Tongue (tissue), 3 donors: ENCODE measurements at places on chromosomes 5 and 9. TPM values are rescaled to one million over a fixed set of nuclear protein-coding genes. Genes with fewer than 3 reads are reported as not detected.

Gene SHROOM1
- 2.9 TPM for total RNA-seq

Gene CDC20B
- not detected for total RNA-seq

Gene OBP2B
- not detected for total RNA-seq

Gene PHF24
- total RNA-seq, result 0.31 TPM

Gene ADGRD2
- total RNA-seq, result not detected

Gene CYFIP2
- total RNA-seq, result 5.4 TPM

Gene GRXCR2
- not detected for total RNA-seq

Gene HRCT1
- total RNA-seq, result not detected

Gene STKLD1
- total RNA-seq, result 0.41 TPM

Gene THBS4
- total RNA-seq, result 789 TPM

Gene TAF11L5
- not detected for total RNA-seq

- no peak for DNase-seq
Measured at GRCh38 chr5:180652771-180653170, 3.4 kb upstream of the FLT4 start.

- peak; percentile 81 for DNase-seq
Measured at GRCh38 chr9:5450359-5451091, at the start of gene CD274. CD274 (plus strand) TSS chr9:5450542; CDS start chr9:5456114, 5,572 bp downstream.

DNA sequence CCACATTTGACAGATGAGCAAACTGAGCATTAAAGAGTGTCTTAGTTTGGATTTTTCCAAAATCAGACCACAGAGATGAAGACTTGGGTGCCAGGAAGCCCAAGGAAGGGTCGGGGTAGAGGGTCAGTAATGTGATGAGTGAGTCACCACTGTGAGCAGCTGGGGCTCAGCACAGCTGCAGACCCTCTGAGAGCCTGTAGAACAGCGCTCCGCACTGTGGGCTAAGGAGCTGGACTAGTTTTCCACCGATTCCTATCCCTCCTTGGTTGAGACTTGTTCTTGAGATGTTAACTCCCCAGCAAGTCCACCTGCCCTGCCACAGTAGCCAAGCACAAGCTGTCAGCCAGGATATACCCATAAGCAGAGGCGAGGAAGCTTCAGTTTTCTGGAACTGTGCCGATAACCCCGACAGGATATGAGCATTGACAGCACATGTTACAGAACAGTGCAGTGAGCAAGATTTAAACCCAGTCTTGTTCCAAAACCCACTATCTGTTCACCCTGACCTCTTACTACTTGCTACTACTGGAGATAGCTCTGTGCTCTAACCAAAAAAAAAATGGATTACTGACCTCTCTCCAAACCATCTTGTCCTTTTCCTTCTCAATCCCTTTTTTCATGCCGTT is 31.8 kb downstream of the EGFLAM start:
- no peak for DNase-seq

GRCh38 chr9:13491493-13492424 is 212.3 kb upstream of the MPDZ start:
- no peak for DNase-seq

DNA sequence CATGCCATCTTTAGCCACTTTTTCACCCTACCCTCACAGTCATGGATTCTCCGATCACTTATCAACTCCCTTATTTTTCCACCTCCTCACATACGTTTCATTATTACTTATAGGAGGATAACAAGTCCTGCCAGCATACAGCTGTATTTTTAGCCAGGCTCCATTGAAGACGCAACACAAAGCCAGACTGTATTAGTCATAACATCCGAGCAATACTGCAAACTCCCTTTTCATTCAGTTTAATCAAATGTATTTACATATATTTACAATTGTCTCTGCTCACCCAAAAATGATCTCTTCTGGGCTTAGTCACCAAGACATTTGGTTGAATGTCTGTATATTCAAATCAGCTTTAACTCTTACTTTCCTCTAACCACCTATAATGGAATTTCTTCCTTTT is 126.4 kb upstream of the PRLR start:
- DNase-seq, result no peak

GRCh38 chr5:16147179-16147900 is 32.3 kb downstream of the MARCHF11 start:
- no peak for DNase-seq

DNA sequence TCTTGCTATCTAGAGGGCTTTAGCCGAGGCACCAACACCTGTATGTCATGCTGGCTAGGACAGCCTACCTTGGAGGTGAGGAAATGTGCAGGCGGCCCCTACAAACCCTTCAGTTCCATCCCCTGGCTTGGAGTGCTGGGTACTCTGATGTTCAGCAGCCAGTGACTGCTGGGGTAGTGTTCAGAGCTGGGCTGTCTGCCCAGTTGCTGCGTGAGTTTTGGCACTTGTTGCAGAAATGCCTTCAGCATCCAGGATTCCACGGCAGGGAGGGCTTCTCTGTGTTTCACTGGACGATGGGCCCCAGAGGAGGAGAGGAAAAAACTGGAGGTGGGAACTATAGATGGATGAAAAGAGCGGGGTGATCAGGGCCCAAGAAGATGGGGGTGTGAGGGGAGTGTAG is 10.4 kb downstream of the SWI5 start:
- DNase-seq, result peak; percentile 82

GRCh38 chr5:174348311-174348981 is 302.9 kb downstream of the NSG2 start:
- peak; percentile 70 for DNase-seq

GRCh38 chr9:115671963-115672305 is 481.7 kb upstream of the PAPPA start:
- DNase-seq, result no peak

- no peak for DNase-seq
Measured at GRCh38 chr9:134966270-134966669, 48.6 kb upstream of the FCN1 start.

GRCh38 chr9:2229109-2229721 is 214.1 kb downstream of the SMARCA2 start:
- DNase-seq, result peak; percentile 58

GRCh38 chr5:61052882-61053281 is 107.9 kb downstream of the NDUFAF2 start:
- no peak for DNase-seq

GRCh38 chr5:82142217-82142841 is 135.8 kb downstream of the RPS23 start:
- DNase-seq, result no peak

DNA sequence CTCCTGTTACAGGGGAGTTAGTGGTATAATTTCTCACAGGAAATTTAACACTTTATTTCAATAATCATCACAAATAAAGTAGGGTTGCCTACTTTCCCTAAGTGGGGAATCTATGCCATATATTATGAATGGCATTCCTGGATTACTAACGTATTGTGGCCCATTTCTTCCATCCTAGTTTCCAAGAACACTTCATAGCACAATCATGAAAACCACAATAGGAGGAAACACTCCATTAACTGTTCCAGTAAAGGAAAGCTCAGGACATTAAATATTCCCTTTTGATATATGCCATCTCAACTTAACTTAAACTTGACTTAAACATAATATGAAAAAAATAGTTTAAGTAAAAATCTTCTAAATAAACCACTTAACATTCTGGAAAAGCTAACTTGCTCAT is 2.1 kb downstream of the CPLANE1 start:
- no peak for DNase-seq

DNA sequence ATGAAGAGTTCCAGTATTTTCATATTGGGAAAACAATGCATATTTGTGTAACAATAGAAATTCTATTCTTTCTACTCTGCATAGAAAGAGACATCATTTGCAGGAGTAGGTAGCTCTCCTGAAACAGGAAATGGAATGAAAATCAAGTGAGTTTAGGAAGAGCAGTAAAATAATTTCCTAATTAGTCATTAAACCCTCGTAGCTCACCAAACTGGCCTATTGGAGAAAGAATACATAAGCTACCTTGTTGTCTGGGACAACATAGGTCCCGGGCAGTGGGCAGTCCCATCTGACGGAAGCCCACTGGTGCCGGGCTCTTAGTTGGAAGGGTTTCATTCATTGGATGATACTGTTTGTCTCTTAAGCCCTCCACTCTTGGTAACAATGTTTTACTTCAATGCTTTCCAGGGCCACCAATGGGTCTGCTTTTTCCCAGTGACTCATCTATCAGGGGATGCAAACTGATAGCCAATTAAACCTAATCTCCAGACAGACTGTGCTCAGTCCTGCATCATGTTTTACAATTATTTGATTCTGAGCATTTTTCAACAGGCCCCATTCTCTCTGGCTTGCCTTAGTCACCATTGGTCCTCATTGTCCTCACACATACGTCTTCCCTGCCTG is 46.5 kb downstream of the GNA14 start:
- DNase-seq, result no peak

DNA sequence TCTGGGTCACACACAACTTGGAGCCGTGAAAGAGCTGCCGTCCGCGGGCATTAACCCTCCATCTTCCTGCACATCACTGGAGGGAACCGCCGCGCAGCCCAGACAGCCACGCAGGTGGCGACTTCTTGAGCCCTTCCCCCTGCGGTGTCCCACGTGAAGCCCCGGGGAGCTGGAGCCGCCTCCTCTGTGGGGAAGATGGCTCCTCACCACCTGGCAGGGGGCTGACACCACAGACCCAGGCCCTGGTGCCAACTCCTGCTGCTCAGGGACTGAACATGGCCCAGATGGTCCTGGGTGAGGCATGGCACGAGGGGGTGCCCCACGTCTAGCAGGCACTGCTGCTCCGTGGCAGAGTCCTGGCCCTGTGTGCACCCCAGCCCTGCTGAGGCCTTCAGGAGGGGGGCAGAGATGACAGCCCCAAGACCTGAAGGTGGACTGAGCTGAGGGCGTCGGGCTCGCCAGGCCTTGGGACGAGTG is 38.9 kb downstream of the NDUFS6 start:
- DNase-seq, result no peak

DNA sequence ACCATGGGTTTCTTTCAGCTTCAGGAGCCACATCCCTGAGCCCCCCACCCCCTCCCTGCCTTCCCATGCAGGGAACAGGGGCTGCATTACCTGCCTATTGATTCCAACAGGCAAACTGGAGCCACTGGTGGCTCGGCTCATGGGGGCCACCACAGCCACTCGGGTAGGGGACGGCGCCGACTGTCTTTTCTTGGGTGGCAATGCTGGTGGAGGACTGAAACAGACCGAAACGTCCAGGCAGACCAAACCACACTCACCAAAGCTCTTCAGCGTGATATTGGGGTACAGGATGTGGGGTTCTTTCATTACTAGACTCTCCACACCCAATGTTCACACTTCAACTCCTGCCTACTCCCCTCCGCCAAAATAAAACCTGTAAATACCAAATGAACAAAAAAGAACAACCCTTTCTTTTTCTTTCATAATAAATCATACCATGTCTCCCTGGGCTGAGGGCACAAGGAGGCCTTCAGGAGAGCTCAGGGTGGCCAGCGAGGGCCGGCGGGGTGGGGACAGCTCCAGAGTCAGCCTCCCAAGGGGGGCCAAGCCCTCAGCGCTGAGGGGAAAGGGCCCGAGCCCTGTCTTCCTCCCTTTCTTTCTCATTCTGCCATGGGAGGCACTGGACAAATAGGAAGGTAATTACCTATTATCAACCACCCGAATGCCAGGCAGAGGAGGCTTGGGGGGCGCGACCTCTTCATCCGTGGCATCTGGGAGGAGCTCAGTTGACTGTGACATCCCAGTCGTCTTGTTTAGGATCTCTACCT is 83.3 kb downstream of the PRRT1B start:
- DNase-seq, result no peak

- DNase-seq, result peak; percentile 96
Measured at GRCh38 chr5:59768152-59769040, 125.1 kb downstream of the PDE4D start.

DNA sequence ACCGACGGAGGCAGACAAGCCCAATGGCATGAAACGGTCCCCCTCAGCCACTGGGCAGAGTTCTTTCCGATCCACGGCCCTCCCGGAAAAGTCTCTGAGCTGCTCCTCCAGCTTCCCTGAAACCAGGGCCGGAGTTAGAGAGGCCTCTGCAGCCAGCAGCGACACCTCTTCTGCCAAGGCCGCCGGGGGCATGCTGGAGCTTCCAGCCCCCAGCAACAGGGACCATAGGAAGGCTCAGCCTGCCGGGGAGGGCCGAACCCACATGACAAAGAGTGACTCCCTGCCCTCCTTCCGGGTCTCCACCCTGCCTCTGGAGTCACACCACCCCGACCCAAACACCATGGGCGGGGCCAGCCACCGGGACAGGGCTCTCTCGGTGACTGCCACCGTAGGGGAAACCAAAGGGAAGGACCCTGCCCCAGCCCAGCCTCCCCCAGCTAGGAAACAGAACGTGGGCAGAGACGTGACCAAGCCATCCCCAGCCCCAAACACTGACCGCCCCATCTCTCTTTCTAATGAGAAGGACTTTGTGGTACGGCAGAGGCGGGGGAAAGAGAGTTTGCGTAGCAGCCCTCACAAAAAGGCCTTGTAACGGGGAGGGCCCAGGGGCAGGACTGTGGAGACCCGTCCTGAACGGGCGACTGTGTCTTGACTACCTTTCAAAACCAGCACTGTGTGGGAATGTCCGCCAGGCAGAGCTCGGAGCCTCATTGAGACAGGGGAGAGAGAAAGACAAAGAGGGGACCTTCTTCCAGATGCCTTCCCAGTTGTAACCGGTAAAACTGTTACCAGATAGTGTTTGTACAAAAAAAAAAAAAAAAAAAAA is 29.9 kb downstream of the CD180 start:
- DNase-seq, result no peak

DNA sequence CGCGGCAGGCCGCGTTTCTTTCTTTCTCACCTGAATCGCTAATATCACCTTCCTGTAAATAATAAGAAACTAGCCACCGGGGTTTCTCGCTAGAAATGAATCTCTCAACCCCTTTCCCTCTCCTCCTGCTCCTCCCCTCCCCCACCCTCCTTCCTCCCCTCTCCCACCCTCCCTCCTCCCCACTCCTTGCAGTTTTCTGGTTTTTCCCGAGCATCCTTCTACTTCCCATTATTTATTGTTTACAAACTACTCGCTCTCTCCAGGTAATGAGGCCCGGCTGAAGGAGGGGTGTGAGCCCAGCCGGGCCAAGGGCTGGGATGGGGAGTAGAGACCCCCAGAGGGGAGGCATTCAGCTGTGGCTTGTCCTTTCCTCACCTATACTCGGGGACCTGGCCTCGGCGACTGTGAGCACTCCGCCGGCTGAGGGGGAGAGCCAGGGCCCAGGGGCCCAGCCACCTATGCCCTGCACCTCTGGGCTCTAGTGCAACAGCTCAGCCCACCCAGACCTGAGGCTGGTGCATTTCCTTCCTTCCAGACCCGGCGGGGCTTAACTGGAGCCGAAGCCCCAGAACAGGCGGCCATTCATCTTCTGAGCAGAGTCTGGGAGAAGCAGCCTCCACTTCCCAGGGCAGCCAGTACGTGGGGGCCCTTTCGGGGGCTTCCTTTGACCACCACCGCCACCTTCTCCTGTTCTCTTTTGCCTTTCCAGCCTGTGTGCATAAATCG is 2.1 kb upstream of the IRX4 start:
- DNase-seq, result no peak

DNA sequence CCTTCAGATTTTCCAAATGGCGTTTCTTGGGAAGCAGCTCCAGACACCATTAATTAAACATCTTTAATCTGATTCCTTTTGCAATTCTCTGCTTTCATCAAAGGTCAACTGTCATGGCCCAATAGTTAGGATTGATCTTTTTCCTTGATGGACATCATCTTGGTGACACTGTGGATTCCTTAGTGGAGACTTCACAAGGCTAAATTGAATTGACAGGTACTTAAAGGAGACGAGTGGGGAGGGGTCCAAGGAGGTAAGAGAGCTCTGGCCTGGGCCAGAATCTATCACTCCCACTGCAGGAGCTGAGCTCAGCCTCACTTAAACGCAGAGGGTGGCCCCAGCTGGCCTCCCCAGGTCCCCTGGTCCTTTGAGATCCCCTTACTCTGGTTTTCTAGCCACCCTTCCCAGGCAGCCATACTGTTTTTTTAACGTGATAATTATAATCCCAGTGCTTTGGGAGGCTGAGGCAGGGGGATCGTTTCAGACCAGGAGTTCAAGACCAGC is 9.9 kb upstream of the HMCN2 start:
- DNase-seq, result no peak

GRCh38 chr5:145245354-145245753 is 589.8 kb downstream of the PRELID2 start:
- DNase-seq, result no peak
